Amniotic stem cell (primary cell): ENCODE measurements at places on chromosomes 2 and 18.

- no peak for DNase-seq
These were observed 37.5 kb downstream of the GNAL start for GRCh38 chr18:11726556-11726955.

DNA sequence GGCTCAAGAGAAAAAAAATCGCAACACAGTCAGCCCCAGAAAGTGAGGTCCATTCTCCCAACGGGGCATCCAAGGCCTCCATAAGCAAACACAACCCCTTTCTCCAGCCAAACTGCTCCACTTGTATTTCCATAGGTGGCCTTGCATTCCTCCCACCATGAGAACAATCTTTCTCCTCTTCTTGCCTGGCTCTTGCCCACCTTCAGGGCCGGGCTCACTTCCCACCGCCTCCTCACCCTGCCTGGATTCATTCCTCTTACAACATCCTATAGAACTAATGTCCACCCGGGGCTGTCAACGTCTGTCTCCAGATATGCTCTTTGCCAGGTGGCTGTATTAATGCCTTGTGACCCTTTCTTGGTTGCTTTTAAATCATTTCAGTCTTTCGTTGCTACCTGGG, 124.5 kb downstream of the SMAD7 start:
- DNase-seq, result no peak

GRCh38 chr2:3209258-3209657, 168.4 kb downstream of the EIPR1 start:
- no peak for DNase-seq

- no peak for DNase-seq
These were observed 18.3 kb downstream of the TTC32 start for GRCh38 chr2:19883486-19883885.

GRCh38 chr2:152355409-152355831, 20.4 kb downstream of the FMNL2 start:
- no peak for DNase-seq

DNA sequence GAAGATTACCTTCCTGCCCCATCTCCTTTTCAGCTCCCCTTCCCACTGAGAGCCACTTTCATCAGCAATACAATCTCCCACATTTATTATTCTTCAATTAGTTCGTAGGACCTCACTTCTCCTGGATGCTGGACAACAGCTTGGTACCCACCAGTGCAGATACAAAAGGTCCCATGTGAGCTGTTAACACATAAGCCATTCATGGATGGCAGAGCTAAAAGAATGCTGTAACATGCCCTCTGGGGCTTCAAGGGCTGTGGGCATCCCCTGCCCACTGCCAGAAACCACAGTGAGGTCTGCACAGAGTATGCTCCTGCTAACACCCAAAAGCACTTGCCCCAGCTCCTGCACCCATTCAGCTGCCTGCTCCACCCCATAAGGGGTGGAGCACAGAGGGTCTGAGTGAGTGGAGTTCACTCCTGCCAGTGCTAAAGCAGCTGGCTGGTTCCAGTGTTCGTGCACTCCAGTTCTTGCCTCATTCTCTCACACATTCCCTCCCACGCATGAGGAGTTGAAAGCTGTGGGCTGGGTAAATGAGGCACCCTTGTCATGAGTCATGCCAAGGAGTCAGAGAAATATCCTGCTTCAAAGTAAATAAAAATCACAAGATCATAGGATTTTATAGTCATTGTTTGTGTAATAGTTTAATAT, 305.9 kb upstream of the TMEFF2 start:
- peak; percentile 65 for DNase-seq

DNA sequence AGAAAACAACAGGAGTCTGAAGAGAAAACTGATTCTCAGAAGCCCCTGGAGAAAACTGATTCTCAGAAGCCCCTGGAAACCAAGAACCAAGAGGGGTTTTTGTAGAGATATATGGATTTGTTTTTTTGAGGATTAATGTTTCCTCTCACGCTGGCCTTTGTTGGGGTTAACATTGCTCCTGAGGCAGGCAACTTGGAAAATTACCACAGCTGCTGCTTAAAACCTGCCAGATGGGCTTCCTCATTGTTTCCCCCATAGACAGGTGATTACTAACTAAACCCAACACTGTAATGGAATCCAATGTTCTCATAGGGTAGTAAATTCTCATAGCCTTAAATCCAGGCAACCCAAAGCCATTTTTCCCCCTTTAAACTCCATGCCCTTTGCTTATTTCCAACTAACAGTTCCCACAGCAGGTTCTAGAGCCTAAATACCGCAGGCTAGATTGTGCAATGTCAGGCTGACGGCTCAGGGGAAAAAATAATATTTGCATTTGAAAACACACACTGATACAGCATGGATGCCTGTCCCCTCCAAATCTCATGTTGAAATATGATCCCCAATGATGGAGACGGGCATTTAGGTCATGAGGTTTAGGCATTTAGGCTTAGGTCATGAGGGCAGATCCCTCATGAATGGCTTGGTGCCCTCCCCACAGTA, 272.3 kb upstream of the PKDCC start:
- no peak for DNase-seq

- DNase-seq, result no peak
These were observed 60.0 kb downstream of the DGKD start for GRCh38 chr2:233414273-233414654.

DNA sequence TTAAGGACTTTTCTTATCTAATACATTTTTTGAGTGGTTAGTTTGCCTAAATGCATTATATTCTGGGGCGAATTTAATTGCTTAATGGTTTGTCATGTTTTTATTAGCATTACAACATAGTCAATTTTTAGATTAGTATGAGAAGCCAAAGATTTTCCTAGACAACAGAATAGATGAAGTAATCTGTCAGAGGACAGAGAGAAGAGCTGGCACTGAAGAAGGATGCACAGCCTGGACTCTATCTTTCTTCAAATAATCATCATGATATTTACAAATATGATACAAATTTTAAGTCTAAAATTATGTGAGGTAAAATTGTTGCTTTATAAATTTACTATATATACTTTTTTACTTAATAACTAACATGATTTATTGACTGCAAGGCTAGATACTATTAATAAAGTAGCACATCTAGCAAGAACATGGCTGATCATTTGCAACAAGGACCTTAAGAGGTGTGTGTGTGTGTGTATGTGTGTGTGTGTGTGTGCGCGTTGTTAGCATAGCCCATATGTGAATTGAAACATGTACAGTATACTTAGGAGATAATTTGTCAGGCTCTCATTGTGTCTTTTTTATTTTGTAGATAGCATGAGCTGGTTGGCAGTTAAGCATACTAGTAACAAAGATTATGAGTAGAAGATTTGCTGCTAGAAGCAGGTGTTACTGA, 752.2 kb downstream of the DCDC2C start:
- no peak for DNase-seq

DNA sequence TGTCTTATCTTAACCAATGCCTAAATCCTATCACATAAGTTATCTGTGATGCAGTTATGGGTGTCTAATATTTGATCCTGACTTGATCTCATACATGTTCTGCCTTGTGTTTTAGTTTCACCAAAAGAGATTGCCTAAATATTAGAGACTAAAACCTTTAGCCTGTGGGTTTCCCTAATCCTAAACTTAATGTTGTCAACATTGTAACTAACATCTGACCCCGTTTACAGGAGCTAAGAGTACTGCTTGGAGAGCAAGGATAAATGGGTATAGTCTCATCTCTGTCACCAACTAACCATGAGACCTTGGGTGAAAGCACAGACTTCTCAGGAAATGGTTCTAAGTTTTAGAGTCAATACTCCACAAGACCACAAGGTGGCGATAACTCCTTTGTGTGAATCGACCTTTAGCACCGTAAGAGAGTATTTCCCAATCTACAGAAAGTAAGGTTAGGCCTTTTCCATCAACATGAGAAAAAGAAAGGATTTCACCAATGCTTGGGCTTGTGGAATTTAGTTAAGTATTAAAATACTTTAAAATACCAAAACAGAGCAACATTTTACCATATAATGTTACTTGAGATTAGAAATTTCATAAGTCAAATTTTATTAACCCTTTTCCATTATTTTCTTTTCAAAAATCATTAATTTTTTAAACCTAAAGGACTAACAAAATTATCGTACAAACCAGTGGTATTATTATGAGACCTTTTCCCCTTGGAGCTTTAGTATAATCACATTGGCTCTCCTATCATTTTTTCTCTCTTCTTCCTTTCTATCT, 60.5 kb downstream of the G6PC2 start:
- peak; percentile 35 for DNase-seq

- no peak for DNase-seq
These were observed 32.7 kb upstream of the MAP4K3 start for GRCh38 chr2:39469807-39470206.
